H54 (cell line): ENCODE measurements at places on chromosomes 6 and 20.

GRCh38 chr6:46730921-46731461 is 4.2 kb downstream of the PLA2G7 start:
- no peak for DNase-seq

- DNase-seq: no peak
These were observed 26.4 kb downstream of the GABRR1 start for GRCh38 chr6:89190741-89191140.

- DNase-seq: no peak
These were observed 8.1 kb upstream of the CSE1L start for GRCh38 chr20:49037962-49038387.

DNA sequence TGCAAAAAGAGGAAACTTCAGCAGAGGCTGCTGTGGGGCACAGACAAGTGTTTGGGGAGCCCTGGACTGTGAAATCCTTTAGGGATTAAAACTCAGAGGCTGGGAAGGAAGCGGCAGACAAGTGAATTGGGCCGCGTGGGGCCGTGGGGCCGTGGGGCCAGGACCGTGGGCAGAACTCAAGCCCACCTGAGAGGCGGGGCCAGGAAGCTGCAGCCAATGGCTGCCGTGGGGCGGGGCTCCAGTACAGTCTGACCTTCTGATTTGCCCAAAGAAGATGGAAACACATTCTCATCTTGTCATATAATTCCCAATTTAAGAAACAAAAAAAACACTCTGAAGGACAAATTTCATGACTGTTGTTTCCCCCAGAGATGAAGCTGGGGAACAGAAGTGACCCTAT is 55.4 kb downstream of the ANKRD60 start:
- no peak for DNase-seq

GRCh38 chr6:100901582-100901981 is 20.5 kb upstream of the ASCC3 start:
- no peak for DNase-seq

GRCh38 chr6:99369533-99369932 is 20.1 kb upstream of the FAXC start:
- DNase-seq: no peak

- no peak for DNase-seq
These were observed 63.6 kb upstream of the ZNF217 start for GRCh38 chr20:53657279-53657678.

GRCh38 chr20:14406495-14406894 is 69.1 kb upstream of the FLRT3 start:
- DNase-seq: no peak

- DNase-seq: no peak
These were observed 52.4 kb downstream of the RBM38 start for GRCh38 chr20:57443349-57444265.

DNA sequence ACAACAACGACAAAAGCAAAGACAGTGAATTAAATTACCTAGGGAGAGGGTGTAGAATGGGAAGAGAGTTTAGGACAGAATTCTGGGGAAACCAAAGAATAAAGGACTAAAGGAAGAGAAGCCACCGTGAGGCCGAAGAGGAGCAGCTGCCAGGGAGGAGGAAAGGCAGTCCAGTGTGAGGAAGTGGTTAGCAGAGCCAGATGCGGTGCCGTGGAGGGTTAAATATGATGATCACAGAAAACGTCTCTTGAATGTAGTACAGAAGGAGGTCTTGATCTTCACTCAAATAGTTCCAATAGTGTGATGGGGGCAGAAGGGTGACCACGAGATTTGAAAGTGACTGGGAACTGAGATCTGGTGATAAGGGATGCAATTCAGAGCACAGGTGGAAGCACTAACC is 67.7 kb downstream of the TMEM244 start:
- DNase-seq: no peak

DNA sequence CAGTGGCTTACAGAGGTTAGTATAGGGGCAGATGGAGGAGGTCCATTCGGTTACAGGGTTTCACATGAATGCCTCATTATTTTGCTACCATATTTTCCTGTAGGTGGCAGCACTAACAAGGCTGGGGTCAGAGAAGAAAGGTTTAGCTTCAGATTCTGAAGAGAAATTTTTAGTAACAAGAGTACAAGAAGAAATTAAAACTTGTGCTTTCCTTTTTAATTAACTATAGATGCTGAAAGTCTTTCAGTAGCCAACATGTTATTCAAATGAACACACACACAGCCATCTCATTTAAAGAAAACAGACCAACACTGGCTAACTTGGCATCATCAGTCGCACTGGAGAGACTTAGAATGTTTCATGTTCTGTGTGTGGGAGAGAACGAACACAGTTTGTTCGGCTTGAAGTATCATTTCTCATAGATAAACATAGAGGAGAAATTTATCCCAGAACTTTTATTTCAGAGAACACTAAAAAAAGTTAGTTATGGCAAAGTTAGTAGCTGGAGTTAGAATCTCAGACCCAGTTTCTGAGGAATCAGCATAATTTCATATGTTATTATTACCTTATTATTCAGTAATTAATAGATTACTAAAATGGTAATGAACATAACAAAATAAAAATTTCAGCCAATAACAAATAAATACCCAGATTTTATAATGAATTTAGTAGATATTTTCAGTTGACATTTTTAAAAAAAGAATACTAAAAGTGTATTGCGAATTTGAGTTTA is 314.0 kb upstream of the RSPO3 start:
- DNase-seq: no peak

DNA sequence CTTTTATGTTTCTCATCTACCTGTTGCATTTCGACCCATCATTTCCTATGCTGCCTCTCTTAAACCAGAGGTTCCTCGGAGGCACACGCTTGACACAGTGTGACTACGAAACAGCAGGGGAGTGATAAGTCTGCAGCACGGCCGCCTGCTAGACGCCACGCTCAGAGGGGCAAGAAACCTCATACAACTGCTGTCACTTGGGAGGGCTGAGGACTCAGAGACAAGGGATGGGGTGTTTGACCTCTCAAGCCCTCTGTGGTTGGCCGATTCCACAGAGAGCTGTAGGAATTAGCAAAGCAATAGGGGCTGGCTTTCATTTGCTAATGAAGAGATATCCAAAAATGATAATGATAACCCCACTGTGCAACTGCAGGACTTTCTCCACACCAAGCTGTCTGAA is 372.5 kb downstream of the ZFAND3 start:
- DNase-seq: no peak

- no peak for DNase-seq
These were observed 63.3 kb downstream of the CAP2 start for GRCh38 chr6:17456711-17457110.

DNA sequence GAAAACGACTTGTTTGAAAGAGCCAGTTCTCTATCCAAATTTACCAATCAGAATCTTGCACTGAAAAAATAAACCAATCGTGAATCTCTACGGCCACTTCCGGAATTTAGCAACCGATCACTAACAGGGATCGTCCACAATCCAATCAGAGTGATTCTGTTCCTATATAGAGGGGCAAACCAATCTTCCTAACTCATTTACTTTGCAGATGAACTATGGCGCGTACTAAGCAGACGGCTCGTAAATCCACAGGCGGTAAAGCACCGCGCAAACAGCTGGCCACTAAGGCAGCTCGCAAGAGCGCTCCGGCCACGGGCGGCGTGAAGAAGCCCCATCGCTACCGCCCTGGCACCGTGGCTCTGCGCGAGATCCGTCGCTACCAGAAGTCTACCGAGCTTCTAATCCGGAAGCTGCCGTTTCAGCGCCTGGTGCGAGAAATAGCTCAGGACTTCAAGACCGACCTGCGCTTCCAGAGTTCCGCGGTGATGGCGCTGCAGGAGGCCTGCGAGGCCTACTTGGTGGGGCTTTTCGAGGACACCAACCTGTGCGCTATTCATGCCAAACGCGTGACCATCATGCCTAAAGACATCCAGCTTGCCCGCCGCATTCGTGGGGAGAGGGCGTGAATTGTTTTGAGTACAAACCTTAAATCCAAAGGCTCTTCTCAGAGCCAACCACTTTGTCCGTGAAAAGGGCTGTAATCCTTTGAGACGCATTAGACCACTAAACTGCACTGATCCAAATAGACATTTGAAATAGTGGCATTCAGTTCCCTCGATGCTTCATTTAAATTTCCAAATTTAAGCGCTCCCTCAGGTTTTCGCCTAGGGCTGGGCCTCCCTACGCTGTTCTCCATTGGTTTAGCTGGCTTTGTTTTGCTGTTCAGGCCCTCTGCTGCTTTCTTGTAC is 138.0 kb downstream of the HFE start:
- DNase-seq: no peak

DNA sequence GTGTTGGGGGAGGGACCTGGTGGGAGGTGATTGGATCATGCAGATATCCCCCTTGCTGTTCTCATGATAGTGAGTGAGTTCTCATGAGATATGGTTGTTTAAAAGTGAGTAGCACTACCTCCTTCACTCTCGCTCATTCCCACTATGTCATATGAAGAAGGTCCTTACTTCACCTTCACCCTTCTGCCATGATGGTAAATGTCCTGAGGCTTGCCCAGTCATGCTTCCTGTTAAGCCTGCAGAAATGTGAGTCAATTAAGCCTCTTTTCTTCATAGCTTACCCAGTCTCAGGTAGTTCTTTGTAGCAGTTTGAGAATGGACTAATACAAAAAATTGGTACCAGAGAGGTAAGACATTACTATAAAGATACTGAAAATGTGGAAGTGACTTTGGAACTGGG is 425.9 kb downstream of the HTR1B start:
- DNase-seq: no peak

DNA sequence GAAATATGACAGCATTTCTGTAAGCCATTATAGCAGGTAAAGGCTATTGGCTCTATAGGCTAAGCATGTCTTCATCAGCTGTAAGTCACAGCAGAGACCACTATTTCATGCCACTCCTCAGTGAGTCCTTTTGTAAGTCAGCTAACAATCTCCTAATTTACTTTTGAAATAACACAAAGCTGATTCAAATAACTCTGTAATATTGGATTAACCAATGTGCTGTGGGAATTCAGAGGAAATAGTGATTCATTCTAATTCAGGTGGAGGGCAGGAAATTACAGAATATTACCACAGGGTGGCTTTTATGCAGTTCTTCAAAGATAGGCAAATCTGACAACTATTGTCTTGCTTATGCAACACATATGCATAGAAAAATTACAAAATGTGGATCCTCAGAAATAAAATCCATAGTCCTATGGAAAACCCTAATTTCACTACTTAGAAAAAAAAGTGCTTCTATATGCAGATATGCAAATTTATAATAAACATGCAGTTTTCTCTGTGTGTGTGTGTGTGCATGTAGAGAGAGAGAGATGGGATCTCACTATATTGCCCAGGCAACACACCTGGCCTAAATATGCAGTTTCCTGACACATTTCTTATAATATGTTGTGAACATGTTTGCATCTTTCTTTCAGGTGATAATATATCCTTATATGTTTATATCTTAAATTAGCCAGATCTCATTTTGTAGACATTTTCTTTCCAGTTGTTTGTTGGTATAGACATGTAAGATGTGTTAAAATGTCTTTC is 4.8 kb upstream of the SMIM28 start:
- DNase-seq: no peak

GRCh38 chr6:167325766-167326165 is 880 bp downstream of the TTLL2 start:
- DNase-seq: no peak
